ENCODE measurements at places on chromosomes 5 and 9. TPM values are rescaled to one million over a fixed set of nuclear protein-coding genes. Genes with fewer than 3 reads are reported as not detected.

The ARL14EPL gene
- total RNA-seq, result not detected

- peaks cover 7% of the 10 kb centered on the region for H3K27me3 ChIP-seq
- peaks cover 7% of the 10 kb centered on the region for H3K4me1 ChIP-seq
- no peak for DNase-seq
- no peaks in the 10 kb centered on the region for H3K36me3 ChIP-seq
Measured at GRCh38 chr5:757931-758697, 26.4 kb downstream of the ZDHHC11B start.

GRCh38 chr9:99660191-99660636 lies 161.5 kb upstream of the NR4A3 start:
- no peak for DNase-seq
- peaks cover 3% of the 10 kb centered on the region for H3K4me1 ChIP-seq
- no peak overlapping the region for H3K4me3 ChIP-seq
- H3K36me3 ChIP-seq, result no peaks in the 10 kb centered on the region
- H3K27ac ChIP-seq, result no peak overlapping the region

DNA sequence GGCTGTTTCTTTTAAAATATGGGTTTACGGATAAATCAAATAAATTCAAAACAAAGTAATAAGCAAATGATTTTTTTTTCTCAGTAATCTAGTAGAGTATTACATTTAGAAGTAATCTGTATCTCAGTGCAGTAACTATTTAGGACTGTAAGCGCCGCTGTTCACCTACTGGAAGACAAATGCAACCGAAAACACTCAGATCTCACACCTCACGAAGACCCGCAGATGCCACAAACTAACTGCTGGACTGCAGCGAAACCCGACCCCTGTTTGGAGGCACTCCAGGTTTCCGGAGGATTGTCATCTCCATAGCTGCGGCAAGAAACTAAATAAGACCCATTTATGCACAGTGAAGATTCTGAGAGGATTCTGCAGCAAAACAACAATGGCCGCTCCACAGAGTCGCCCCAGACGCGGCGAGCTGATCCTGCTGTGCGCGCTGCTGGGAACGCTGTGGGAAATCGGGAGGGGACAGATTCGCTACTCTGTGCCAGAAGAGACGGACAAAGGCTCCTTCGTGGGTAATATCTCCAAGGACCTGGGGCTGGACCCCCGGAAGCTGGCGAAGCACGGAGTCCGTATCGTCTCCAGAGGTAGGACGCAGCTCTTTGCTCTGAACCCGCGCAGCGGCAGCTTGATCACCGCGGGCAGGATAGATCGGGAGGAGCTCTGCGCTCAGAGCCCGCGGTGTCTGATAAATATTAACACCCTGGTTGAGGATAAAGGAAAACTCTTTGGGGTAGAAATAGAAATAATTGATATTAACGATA lies at the start of gene PCDHGA8:
Gene PCDHGA8, plus strand, starts transcription at position 205 of the 770 bp plus-strand sequence. Its CDS starts 181 bp downstream, at position 386.
- H3K36me3 ChIP-seq, result peaks cover 24% of the 10 kb centered on the region
- no peak within 1 kb of the TSS for H3K27ac ChIP-seq
- no peak for DNase-seq
- peaks cover 41% of the 10 kb centered on the region for H3K27me3 ChIP-seq
- no peak within 1 kb of the TSS for H3K4me3 ChIP-seq

DNA sequence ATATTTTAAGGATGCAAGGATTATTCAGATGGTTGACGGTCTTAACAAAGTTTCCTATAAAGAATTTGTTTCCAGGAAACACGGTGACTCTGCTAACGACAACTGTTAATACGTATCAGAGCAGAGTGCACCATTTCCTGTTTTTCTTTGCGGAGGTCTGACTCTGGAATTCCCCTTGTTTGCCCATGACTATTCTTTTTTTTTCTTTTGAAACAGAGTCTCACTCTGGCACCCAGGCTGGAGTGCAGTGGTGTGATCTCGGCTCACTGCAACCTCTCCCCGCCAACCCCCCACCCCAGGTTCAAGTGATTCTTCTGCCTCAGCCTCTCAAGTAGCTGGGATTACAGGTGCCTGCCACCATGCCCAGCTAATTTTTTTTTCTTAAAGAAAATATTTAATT lies 115.9 kb downstream of the CDC42SE2 start:
- peak; percentile 81 for DNase-seq
- peak overlapping the region; percentile 86 for H3K4me3 ChIP-seq
- H3K27ac ChIP-seq, result peak overlapping the region; percentile 96
- H3K36me3 ChIP-seq, result peaks cover 14% of the 10 kb centered on the region
